ENCODE measurements at places on chromosomes 4 and X.

- DNase-seq, result no peak
Observed at GRCh38 chr4:13261486-13262257, 222.5 kb downstream of the RAB28 start.

GRCh38 chrX:120137439-120137838 is 21.0 kb upstream of the RHOXF2 start:
- no peak for DNase-seq

- no peak for DNase-seq
Observed at GRCh38 chrX:19883878-19884277, 3.5 kb downstream of the SH3KBP1 start.

DNA sequence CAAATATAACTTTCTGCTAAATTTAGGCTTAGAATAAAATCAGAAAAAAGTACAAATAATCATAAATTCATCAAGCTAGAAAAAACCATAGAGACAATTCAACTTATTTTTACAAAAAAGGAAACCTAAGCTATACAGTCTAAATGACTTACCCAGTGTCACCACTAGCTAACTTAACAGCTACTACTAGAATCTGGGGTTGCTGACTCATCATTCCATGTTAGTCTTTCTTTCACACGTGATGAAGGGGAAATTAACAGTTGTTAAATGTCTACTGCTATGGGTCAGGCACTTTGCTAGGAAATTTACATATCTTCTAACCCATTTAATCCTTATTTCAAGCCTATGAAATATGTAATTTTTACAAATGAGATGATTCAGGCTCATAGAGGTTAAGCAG is 349.3 kb upstream of the GALNT7 start:
- no peak for DNase-seq

- DNase-seq, result no peak
Observed at GRCh38 chrX:23883737-23884354, 23.9 kb downstream of the APOO start.

GRCh38 chr4:146522098-146522868 is 543 bp upstream of the SLC10A7 start:
- peak; percentile 75 for DNase-seq

GRCh38 chrX:153935326-153935851 is 552 bp upstream of the NAA10 start:
- DNase-seq, result no peak

- no peak for DNase-seq
Observed at GRCh38 chr4:182093935-182094334, 149.3 kb upstream of the TENM3 start.

DNA sequence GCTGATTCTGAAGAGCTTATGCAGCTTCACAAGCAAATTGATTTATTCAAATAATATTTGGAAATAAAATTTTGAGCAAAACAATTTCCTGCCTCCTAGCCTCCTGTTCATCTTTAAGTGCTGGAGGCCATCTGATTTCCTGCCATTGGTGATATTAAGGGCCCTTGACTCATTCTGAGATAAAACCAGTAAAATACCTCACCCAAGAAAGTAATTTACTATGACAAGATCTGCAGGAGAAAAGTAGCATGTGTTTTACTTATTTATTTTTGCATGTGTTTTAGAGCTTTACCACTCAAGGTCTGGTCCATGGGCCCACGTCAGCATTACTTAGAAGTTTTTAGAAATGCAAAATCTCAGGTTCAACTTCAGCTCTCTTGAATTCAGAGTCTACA is 67.7 kb downstream of the DCLK2 start:
- DNase-seq, result no peak

- DNase-seq, result peak; percentile 65
Observed at GRCh38 chrX:10014462-10015354, 47.5 kb downstream of the CLDN34 start.

- no peak for DNase-seq
Observed at GRCh38 chrX:150167482-150168324, 195.4 kb upstream of the MAMLD1 start.

GRCh38 chrX:44674906-44675305 is 132.2 kb upstream of the FUNDC1 start:
- no peak for DNase-seq

- DNase-seq, result no peak
Observed at GRCh38 chr4:163709601-163710000, 215.1 kb downstream of the TMA16 start.

DNA sequence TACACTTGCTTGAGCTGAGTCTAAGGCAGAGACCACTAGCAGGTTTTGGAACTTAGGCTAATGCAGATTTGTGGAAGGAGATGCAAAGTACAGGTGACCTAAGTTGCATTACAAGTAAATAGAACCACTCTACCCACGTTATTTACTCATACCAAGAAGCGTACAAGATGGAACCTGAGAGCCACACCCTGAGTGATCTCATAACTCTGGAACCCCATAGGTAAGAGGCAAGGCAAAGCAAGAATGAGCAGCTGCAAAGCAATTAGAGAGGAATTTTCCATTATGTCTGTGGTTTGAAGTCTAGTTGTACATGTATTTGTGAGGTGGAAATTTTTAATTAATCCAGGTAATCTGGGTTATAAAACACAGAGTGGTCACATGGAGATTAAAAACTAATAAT is 55.4 kb downstream of the CC2D2A start:
- DNase-seq, result no peak

GRCh38 chr4:108109997-108110416 is 58.7 kb downstream of the LEF1 start:
- no peak for DNase-seq

DNA sequence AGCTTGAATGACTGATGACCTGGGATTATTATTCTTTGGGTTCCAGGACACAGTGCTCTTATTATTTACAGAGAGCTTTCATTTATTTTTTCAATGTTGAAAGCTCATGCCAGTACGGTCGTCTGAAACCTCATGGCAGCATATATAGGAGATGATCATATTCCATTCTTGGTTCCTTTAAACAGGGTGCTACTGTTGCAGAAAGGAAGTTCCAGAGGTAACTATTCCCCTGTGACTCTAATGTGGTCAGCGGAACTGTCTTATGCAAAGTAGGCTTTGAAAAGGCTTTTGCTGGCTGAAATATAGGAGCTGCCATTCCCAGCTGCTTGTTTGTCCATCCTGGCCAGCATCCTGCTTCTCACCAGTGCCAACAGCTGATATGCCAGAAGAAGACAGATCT is 208.3 kb upstream of the LEF1 start:
- no peak for DNase-seq

- no peak for DNase-seq
Observed at GRCh38 chr4:8939160-8939839, 67.7 kb upstream of the HMX1 start.

DNA sequence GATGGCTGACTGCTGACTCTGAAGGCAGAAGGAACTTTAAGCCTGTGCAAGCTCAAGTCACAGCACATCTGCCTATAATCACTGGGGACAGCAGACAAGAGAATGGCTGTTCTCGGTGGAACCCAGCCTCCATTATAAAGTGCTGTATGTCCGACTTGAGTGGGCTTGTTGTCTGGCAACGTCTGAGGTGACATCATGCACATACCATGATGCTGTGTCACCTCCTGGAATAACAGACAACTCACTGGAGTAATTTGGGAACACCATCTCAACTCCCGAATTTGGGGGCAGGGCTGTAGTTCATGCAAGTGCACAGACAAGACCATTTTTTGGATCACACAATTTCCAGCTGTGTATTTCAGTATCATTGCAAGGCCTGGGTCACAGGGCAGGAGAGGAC is 59.8 kb upstream of the GPM6B start:
- DNase-seq, result no peak

DNA sequence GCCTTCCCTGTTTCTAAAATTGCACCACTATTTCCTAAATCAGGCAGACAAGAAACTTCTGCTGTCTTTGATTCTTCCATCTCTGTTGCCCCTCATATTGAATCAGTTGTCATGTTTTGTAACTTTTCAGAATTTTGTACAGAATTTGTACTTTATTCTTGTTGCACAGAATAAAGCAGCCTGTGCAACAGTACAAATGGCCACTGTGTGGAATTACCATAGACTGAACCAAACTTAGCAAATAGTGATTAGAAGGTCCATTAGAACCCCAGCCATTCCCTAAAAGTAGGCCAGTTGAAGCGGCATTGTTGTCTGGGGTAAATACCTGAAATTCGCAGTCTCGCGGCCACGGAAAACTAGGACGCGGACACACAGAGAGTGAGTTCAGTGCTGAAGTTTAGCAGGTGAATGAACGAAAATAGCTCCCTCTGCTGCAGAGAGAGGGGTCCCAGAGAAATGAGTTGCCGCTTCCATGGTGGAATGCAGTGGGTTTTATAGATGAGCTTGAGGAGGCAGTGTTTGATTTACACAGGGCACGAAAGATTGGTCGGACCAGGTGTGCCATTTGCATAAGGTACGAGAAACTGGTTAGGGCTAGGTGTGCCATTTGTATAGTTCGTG is 71.8 kb downstream of the C4orf33 start:
- DNase-seq, result no peak

- DNase-seq, result no peak
Observed at GRCh38 chrX:69036674-69037573, 128.3 kb downstream of the PJA1 start.

- DNase-seq, result no peak
Observed at GRCh38 chrX:71182871-71183270, 38.2 kb downstream of the NLGN3 start.

DNA sequence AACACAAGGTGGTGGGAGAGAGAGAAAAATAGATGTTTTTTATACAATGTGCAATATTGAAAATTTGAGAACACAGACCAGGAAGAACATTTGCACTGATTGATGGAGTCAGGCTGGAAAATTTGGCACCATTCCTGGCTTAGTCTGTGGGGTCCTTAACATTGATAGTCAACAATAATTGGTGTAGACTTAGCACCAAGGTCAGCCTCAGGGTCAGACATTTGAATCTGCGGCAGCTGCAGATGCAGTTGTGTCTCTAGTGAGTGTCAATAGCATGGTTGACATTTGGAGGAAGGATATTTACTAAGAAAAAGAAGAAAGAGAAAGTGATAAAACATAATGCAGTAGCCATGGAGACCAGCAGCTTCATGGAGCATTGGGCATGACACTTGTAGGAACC is 31.5 kb upstream of the GLRA3 start:
- DNase-seq, result no peak

DNA sequence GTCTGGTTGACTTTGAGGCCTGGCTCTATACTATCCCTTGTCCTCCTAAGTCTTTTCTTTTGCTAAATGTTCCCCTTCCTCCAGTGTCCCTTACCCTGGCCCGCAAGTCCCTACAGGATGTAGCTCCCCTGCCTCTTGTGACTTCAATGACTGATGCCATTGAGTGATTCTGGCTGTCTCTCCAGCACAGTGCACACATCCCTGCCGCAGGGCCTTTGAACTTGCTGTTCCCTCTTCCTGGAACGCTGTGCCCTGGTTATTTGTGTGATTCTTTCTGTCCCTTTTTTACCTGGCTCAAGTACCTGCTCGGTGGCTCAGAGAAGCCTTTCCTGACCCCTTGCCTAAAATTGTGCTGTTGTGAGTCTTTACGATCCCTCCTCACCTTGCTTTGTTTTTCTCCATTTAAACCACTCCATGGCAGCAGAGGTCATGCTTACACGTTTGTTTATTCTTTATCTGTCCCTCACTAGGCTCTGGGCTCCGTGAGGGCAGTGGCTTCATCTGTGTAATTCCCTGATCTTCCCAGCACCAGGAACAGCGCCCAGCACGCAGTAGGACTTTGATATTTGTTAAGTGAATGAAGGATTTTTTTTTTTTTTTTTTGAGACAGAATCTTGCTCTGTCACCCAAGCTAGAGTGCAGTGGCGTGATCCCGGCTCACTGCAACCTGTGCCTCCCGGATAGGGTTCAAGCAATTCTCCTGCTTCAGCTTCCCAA is 17.6 kb downstream of the MSX1 start:
- no peak for DNase-seq

- no peak for DNase-seq
Observed at GRCh38 chr4:35365186-35365585, 879.1 kb downstream of the ARAP2 start.

- no peak for DNase-seq
Observed at GRCh38 chrX:106302304-106302703, 134.2 kb downstream of the PWWP3B start.

DNA sequence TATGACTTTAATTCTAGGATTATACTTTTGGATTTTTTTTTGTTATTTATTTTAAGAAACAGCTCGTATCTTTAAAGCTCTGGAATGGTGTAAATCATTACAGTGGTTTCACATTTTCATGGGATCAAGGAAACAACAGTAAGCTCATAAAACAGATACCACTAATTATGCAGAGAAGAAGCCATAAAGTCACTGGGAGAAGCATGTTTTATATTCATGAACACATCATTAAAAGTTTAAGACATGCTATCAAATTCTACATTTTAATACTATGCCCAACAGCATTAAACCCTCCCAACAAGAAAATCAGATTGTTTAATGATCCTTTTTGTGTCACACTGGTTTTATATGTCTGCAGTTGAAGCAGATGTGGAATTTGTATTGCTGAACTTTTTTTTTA is 149.9 kb downstream of the FBXO8 start:
- DNase-seq, result no peak

DNA sequence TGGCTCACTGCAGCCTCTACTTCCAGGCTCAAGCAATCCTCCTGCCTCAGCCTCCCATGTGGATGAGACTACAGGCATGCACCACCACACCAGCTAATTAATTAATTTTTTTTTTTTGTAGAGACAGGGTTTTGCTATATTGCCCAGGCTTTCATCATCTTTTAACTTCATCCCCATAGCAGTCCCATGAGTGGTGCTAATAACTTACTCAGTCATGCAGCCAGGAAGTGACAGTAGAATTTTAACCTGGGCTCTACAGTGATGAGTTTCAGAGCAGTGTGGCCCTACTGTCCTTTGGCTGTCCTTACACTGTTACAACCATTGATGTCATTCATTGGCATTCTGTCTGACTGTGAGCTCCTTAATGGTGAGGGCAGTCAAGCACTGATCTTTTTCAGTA is 3.9 kb upstream of the OCIAD2 start:
- DNase-seq, result no peak

DNA sequence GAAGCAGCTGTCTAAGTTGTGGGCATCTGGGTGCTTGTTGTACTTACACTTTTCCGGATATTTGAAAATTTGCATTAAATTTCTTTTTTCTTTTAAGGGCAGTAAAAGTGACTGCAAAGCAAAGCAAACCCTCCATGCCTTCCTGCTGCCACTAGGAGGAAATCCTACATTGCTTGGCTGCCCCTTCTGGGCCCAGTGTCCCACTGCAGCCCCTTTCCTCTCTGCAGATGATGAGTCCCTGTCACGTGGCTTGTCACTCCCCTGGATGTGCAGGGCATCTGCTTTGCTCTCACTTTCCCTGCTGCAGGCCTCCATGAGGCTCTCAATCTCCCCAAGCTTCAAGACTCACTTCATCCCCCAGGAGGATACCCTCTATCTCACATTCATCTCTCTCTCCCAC is 12.7 kb downstream of the TSR2 start:
- no peak for DNase-seq

DNA sequence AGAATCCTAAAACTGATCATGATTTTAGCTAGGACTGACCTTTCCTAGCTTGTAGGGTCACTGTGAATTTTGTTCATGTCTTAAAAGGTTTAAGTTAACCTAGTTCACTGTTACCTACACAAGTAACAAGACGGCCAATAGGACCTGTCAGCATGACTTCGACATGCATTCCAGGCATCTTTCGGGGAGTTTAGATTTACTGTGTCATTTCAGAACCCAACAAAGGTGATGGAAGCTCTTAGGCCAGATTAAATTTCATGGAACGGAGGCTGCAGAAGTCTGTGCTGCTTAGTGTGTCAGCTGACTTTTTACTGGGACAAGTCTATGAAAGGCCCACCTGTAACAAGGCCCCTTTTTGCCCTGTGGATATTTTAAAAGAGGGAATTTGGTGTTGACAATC is 93.1 kb downstream of the GATB start:
- no peak for DNase-seq

- DNase-seq, result no peak
Observed at GRCh38 chr4:141240671-141241070, 20.0 kb downstream of the ZNF330 start.

Measured in stimulated activated CD4-positive, alpha-beta T cell treated with anti-CD3 and anti-CD28 coated beads, TNF-alpha, amount 100 ng/mL, for 4 hours (primary cell).